IPS-NIHi11 (cell line): ENCODE measurements at places on chromosomes 13 and 19.
A peak's percentile ranks its signal among the peaks of the same experiment; 100 is the strongest.

DNA sequence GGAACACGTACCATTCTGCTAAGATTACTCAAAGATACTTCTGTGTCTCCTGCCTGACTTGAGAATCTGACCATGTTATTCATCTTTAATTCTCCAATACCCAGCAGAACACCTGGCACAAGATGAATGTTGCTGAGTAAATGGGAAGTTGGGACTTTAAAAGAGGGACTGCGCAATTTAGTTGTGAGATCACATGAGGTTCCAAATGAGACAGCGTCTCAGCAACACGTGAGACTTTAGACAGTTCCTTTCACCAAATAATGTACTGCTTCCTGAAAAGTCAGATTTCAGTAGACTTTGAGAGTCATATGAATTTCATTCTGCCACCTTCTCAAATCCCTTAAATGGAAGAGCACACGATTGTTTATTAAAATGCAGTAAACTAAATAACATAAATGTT is 36.7 kb downstream of the DOCK9 start:
- no peak for DNase-seq

DNA sequence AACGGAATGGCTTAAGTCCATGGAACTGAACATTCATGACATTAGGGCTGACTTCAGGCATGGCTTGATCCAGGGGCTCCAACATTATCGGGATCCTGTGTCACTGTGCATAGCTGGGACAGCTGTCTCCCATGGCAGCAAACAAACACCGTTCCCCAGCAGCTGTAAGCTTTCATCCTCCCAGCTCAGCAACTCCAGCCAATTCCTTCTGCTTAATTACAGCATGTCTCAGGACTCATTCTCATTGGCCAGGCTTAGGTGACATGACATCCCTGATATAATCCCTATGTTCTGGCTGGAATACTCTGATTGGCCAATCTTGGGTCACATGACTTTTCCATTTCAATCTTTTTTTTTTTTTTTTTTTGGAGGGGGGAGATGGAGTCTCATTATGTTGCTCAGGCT is 10.9 kb upstream of the TLE5 start:
- DNase-seq: peak; percentile 63

DNA sequence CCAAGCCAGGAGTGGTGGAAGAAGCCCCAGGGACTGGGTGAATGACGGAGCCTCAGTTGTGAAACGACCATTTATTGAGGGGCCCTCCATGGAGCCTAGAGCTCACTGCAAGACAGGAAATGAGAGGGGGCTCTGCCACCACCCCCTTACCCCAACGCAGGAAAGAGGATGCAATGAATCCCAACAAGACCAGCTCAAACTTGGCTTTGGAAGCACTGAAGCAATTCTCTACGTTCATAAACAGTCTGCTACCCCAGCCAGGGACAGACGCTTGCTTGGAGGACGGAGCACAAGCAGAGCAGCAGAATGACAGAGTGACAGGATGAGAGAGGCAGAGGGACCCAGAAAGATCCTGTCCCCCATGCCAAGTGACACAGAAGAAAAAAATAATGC is 1.0 kb downstream of the PRKACA start:
- no peak for DNase-seq

DNA sequence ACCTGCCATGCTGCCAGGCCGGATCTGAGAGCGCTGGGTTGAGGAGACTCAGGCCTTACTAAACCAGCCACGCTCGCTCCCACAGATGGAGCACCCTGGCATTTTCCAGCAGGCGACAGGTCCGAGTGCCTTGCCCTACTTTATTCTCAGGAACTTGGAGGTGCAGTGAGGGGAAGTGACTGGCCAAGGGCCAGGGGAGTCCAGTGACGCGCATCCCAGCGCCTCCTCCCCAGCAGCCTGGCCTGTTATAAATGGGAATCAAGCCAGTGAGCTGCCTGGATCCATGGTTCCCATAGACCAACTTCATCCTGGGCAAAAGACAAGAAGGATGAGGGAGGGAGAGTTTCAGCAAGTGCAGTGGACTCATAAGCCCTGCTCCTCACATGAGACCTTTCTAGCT is 35.5 kb downstream of the TMED1 start:
- no peak for DNase-seq

DNA sequence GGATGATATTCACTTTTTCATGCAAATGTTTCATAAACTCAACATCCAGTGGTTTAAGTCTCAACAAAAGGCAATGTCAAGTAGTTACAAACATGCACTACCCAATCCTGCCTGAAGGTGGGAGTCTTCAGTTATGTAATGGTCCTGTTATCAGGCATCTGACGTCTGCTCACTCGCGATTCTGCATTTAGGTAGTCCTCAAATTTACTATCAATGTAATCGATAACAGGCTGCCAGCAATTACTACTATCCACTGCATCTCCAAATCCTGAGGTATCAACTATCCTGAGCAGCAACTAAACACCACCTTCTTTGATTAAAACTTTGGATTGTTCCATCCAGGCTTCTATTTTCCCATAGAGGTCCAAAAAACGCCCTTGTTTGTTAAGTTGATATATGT is 51.2 kb downstream of the NLRP12 start:
- DNase-seq: peak; percentile 57

GRCh38 chr19:15307169-15307568 is 25.2 kb downstream of the BRD4 start:
- DNase-seq: no peak

GRCh38 chr13:77810430-77810829 is 108.2 kb downstream of the EDNRB start:
- DNase-seq: peak; percentile 31

GRCh38 chr19:44346556-44346955 is 9.9 kb downstream of the ZNF112 start:
- DNase-seq: no peak

GRCh38 chr13:60753641-60754040 is 356.6 kb downstream of the TDRD3 start:
- DNase-seq: no peak

DNA sequence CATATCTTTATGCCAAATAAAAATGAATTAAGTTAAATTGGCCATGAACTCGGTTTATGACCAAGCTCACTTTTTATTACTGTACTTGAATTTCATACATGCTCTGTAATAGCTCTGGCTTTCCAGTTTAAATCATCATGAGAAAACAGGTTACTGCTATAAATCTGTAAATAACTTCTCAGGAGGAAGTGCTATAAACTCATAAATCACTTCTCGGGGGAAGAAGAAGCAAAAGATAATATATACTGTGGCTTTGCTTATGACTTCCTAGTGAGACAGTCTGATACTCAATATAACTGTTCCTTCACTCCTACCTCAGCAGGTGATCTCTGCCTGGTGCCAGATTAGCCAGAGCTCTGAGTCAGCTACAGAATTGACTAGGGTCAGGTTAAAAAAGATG is 12.5 kb downstream of the SUPT20H start:
- DNase-seq: no peak

GRCh38 chr13:32454886-32455593 is 27.1 kb upstream of the N4BP2L1 start:
- no peak for DNase-seq

DNA sequence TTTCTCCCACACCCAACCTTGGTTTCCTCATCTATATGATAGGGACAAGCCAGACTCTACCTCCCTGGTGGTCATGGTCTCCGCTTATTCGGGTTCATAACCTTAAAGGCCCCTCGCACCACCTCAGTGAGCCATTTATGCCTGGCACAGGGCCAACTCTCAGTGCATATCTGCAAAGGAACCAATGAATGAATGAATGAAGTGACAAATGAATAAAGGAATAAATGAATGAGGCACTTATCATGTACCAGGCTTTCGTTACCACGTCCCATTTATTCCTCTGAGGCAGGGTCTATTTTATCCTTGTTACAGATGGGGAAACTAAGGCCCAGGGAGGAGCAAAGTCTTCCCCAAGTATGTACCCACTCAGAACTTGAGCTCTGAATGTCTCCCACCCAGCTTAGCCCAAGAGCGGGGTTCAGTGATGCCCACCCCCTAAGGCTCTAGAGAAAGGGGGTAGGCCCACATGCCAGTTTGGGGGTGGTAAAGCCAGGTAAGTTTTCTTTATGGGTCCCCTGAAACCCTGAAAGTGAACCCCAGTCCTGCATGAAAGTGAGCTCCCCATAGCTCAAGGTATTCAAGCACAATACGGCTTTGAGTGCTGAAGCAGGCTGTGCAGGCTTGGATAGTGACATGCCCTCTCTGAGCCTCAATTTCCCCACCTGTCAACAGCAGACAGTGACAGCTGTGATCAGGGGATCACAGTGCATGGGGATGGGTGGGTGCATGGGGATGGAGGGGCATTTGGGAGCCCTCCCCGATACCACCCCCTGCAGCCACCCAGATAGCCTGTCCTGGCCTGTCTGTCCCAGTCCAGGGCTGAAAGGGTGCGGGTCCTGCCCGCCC is 490 bp upstream of the SLC5A5 start:
- no peak for DNase-seq

GRCh38 chr13:86510792-86511191 is 711.6 kb upstream of the SLITRK6 start:
- peak; percentile 4 for DNase-seq

DNA sequence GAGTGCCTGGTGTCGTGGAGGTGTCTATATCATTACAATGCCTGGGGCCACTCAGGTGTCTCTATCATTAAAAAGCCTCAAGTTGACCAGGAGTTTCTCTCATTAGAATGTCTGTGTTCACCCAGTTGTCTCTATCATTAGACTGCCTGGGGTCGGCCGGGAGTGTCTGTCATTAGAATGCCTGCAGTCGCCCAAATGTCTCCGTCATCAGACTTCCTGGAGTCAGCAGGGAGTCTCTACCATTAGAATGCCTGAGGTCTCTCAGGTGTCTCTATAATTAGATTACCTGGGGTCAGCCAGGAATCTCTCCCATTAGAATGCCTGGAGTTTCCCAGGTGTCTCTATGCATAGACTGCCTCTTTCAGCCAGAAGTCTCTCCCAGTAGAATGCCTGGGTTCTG is 1477.6 kb downstream of the UQCRFS1 start:
- no peak for DNase-seq

- no peak for DNase-seq
These were observed 12.4 kb downstream of the ZNF780A start for GRCh38 chr19:40078377-40078776.

DNA sequence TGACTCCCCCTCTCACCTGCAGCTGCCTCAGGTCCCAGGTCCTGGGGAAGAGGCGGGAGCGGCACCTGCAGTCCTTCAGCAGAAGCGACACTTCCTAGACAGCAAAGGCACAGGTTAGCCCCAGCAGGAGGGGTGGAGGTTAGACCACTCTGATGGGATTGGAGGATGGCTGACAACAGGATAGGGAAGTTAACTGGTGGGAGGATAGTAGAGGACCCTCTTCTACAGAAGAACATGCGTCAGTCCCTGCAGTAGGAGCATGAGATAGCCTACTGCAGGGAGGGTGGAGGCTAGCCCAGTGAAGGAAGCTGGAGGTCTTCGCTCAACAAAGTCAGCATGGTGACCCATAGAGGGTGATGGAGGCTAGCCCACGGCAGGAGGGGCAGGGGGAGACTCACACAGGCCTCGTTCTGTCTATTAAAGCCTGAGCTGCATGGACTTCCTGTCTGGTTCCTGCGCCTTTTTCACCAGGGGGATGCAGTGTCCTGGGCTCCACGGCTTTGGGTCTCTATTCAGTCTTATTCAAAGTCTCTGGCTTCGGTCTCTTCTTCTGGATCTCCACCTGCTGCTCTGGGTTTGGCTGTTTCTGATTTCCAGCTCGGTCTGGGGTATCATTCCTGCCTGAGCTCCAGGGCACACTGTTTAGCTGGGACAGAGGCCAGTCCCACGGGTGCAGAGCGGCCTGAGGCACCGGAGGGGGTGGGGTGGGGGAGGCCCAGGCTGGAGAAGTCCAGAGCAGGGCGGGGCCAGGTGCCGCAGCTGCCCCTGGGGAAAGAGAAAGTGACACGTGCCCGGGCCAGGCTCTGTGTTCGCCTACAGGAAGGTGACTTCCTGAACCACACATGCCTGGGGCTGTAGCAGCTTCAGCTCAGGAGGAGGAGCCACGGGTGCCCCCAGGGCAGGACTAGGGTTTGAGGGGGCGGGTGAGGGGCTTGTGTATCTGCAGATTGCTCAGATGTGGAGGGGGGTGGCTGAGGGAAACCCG is 7.3 kb downstream of the IFNL3 start:
- DNase-seq: peak; percentile 42

DNA sequence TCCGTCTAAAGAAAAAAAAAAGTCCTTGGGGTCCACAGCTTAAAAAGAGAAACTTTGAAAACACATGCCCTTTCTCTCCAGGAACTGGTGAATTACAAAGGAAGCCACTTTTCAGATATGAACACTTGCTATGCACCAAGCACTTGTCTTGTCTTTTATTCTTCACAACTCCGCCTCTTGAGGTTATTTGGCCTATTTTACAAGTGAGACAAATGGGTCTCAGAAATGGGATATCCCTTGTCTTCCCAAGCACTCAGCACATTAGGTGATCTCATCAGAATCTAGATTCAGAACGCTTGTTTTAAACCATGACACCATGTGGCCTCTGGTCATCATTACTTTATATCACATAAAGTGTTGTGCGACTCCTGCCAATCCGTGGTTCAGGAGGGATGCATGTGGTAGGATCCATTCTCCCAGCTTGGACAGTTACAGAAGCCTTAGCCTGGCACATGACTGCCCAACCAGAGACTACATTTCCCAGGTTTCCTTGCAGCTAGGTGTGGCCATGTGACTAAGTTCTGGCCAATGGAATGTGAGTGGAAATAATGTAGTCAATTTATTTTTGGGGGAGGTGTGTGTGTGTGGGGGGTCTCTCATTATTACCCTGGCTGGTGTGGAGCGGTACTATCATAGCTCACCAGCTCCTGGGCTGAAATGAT is 13.9 kb downstream of the TSKS start:
- peak; percentile 43 for DNase-seq

GRCh38 chr19:4016486-4016885 is 8.9 kb downstream of the PIAS4 start:
- peak; percentile 4 for DNase-seq

- no peak for DNase-seq
These were observed 6.8 kb upstream of the ZNF283 start for GRCh38 chr19:43820098-43820883.

- no peak for DNase-seq
These were observed 5.6 kb upstream of the ZNF607 start for GRCh38 chr19:37725181-37725580.
